ENCODE measurements at places on chromosomes 6 and 20.

DNA sequence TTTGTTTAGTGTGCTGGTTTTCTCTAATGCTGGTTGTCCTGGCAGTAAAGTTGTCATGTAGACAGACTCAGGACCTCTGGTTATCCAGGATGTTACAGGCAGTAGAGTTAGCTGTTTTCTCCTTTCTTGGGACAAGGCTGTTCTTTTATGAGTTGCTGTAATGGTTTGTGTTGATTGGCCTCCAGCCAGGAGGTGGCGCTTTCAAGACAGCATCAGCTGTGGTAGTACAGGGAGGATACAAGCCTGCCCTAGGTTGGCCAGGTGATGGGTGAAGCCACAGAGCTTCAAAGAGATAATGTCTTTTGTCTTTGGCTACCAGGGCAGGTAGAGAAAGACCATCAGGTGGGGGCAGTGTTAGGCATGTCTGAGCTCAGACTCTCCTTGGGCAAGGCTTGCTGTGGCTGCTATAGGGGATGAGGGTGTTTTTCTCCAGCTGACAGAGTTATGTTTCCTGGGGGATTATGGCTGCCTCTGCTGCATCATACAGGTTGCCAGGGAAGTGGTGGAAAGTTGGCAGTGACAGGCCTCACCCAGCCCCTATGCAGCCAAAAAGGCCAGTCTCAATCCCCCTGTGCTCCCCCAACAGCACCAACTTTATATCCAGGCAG, 127.2 kb upstream of the TAB2 start:
- peak; percentile 40 for DNase-seq

- DNase-seq: no peak
Measured at GRCh38 chr20:4883546-4883945, 117.8 kb downstream of the SLC23A2 start.

DNA sequence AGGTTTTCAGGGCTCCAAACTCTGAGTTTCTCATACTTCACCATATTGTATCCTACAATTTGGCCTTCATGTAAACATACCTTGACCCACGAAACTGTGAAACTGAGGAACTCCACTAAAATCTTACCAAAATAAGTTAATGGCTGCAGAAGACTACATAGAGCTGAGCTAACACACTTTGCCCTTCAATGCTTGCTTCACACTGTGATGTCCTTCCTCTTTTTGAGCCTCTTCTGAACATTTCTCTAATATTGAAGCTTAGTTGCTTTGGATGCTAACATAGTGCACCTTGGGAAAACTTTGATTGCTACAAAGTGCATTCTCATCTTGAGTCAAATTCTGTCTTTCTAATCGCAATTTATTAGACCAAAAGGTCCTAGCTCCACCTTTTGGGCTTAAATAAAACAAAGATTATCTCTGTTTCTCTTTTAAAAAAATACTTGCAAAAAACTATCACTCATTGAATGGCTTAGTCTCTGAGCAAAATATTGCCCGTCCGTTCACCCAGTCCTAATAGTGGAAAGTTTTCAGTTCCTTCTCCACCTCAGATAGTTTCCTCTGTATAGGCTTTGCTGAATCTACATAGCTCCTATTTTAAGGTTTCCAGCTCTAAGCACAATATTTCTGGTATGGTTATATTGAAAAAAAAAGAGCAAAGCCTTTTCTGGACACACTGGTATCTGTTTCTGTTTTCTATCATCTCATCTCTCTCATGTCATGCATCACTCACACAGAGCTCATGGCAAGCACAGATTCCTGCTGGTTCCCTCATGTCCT, 494.6 kb downstream of the RFPL4B start:
- DNase-seq: no peak

- no peak for DNase-seq
Measured at GRCh38 chr6:52217761-52218160, 26.5 kb downstream of the IL17F start.

GRCh38 chr6:151317103-151317994, 74.0 kb downstream of the ZBTB2 start:
- no peak for DNase-seq

GRCh38 chr20:2446845-2447244, 23.7 kb downstream of the SNRPB start:
- DNase-seq: no peak

- DNase-seq: no peak
Measured at GRCh38 chr6:112286500-112287144, 32.3 kb upstream of the LAMA4 start.

- no peak for DNase-seq
Measured at GRCh38 chr6:166852451-166852975, 103.8 kb downstream of the RNASET2 start.

GRCh38 chr20:23290761-23291574, 59.6 kb upstream of the NXT1 start:
- no peak for DNase-seq

GRCh38 chr6:169620171-169621130, 81.4 kb downstream of the WDR27 start:
- DNase-seq: no peak

DNA sequence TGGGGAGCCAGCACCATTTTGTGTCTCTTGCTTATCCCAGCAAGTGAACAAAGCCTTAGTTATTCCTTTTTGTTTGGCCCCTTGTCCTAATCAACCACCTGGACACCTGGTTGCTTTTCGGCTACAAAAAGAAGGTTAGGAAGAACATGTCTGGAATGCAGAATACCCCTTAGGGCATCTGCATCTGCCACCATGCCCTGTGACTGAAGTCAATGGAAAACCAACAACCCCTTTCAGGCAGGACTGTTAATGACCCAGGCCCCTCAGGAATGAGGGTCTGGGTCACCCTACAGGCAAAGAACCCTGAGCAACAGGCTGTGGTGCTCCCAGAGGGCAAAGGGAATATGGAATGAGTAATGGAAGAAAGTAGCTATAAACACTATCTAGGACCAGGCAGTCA, 78.5 kb downstream of the PDE10A start:
- DNase-seq: no peak

DNA sequence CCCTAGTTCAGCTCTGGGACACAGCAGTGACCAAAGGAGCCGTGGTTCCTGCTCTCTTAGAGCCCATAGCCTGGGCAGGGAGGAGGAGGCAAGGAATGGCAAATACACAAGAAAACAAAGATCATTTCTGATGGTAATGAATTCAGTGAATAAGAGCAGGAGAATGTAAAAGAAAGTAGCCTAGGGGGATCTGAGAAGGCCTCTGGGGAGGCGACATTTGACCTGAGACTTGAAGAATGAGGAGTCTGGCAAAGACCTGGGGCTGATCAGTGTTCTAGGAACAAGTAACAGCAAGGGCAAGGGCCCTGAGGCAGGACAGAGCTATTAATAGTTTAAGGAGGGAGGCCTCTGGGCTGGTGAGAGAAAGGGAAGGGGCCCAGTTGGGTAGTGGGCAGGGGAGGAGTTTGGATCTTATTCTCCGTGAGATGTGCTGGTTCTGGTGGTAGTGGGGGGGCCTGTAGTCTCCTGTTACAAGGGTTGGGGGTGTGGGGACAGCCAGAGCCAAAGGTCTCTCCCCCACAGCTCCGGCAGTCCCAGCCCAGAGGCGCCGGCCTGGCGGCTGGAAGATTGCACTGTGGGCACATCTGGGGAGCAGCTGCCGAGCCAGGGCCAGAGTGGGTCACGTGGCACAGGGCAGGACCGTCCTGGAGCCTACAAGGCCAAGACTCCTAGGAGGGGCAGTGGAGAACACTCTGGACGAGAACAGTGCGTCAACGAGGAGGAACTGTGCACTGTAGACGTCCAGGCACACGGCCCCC, 9.3 kb upstream of the ID1 start:
- no peak for DNase-seq

- DNase-seq: no peak
Measured at GRCh38 chr6:81763968-81764367, 11.5 kb upstream of the TENT5A start.

DNA sequence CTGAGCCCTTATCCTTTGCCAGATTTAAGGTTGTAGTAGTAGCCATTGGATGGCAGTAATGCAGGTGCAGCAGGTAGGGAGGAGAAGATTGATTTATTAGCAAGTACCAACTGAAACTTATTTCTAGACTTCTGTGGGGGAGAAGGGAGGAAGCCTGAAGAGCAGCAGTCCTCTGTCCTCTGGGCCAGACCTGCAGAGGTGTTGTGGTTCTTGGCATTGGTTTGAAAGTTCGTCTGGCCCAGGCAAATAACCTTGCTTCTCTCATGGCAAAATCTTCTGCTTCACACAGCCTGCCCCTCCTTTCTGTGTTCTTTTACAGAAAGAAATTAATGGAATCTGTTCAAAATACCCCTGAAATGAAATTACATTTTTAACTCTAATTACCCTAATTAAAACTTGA, 24.5 kb downstream of the RALY start:
- DNase-seq: no peak

DNA sequence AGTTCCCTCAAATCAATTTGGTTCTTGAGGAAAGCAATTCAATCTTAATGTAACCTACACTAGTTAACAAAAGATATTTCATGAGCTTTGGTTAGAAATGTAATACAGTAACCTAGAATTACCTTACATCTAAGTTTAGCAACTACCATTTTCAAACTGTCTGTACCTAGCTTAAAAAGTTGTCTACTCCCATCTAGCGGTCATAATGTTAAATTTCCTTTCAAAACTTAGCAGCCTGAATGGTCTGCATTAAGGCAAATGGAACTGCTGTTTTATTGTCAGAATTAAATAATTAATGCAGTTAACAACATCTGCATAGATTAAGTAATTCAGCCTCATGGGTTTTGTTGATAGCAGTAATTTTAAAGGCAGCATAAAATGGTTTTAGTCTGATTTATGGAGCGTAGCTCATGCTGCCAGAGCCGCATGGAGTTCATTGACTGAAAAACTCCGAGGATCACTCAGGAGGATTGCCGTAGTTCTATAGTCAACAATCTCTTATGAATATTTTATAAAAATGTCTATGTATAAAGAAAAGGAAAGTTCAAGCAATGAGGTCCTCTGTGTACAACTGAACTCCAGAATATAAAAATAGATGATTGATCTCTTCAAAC, 485.4 kb upstream of the MANEA start:
- no peak for DNase-seq

DNA sequence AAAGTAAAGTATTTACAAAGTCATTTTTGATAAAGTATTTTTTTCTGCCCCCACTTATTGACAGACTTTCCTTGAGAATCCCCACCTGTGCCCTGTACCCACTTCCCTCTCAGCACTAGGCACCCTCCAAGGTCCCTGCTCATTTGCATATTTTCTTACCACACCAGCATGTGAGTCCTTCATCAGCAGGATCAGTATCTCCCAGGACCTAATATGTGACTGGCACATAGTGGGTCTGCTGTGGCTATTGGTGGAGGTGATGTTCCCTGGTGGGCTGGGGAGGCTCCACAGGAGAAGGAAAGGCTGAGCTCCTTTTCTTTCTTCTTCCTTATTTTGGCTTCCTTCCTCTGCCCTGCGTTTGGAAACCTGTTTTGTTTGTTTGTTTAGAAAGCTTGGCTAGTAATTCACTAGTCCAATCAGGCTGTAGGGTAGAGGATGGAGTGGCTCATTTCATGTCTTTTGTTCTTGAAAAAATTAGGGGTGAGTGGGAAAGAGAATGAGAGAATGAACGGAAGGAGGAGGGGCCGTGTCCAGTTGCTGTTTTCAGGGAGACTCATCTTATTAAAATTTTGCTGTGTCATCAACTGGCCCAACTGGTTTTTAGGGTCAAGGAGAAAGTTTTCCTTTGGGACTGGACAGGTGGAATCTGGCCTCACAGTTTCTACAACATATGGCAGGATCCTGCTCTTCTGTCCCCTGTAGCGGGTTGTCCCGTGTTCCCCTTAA, 2.8 kb upstream of the RNF24 start:
- no peak for DNase-seq

DNA sequence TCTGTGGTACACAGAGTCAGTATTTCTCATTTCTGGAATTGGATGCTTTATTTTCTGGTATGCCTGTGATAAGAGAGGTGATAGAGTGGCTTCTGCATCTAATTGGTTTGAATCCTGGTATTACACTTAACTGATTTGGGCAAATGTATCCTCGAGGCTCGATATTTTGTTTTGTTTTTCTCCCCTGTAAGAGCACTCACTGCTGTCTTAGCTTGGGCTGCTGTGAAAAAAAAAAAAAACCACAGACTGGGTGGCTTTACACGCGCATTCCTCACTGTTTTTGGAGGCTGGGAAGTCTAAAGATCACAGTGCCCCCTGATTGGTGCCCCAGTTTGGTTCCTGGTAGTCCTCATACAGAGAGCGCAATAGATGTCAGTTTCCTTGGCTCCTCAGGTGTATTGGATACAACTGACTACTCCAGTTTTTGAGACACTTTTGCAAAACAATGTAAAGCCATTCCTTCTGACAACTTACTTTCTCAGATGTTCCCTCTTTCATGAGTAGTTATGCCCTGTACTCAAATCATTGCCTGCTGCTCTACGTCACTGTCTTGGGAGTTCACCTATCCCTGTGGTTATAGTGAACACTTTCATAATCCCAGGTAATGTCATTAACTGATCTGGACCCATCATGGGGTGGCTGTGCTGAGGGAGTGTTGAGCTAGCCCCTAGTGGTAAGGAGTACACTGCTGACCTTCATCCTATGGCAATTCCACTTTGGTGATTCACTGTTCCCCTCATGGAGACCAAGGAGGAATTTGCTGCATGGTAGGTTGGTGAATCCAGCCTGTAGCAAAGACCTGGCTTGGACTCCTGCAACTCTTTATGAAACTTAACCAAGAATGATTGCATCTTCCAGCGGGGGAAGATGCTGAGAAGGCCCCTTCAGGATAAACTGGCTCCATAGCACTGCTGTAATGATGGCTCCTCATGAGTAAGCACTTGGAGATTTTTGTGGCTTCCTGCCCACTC, 3.5 kb upstream of the ACAT2 start:
- no peak for DNase-seq

- DNase-seq: no peak
Measured at GRCh38 chr6:164409309-164410009, 899.9 kb downstream of the C6orf118 start.

GRCh38 chr20:43320536-43320935, 130.8 kb upstream of the PTPRT start:
- DNase-seq: no peak

DNA sequence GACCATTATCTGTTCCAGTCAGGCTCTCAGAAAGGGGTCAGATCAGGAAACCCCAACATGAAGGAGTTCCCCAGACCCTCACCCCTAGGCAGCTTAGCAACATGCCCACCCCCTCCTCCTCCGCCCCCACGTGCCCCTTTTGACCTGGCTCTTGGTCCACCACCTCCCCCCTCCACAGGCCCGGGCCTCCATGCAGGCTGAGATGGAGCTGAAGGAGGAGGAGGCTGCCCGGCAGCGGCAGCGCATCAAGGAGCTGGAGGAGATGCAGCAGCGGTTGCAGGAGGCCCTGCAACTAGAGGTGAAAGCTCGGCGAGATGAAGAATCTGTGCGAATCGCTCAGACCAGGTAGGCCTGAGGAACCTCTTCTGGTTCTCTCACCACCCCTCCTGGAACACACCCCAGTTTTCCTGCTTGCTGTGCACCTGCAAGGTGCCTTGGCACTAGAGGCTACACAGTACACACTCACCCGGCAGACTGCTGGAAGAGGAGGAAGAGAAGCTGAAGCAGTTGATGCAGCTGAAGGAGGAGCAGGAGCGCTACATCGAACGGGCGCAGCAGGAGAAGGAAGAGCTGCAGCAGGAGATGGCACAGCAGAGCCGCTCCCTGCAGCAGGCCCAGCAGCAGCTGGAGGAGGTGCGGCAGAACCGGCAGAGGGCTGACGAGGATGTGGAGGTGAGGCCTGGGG, 21.9 kb downstream of the DEF6 start:
- no peak for DNase-seq

- DNase-seq: no peak
Measured at GRCh38 chr20:2873747-2874041, 413 bp downstream of the PTPRA start.

- DNase-seq: no peak
Measured at GRCh38 chr6:132725947-132726607, 12.2 kb upstream of the VNN1 start.

- DNase-seq: no peak
Measured at GRCh38 chr6:133889557-133890403, 867 bp downstream of the TCF21 start.
